K562 (cell line): ENCODE measurements at places on chromosomes 11 and 22. TPM values are rescaled to one million over a fixed set of nuclear protein-coding genes. Genes with fewer than 3 reads are reported as not detected.

USP35 gene
- total RNA-seq, result 3.8 and 4.1 TPM in 2 replicates

YWHAH gene
- 141 and 162 TPM in 2 replicates for total RNA-seq

DNA sequence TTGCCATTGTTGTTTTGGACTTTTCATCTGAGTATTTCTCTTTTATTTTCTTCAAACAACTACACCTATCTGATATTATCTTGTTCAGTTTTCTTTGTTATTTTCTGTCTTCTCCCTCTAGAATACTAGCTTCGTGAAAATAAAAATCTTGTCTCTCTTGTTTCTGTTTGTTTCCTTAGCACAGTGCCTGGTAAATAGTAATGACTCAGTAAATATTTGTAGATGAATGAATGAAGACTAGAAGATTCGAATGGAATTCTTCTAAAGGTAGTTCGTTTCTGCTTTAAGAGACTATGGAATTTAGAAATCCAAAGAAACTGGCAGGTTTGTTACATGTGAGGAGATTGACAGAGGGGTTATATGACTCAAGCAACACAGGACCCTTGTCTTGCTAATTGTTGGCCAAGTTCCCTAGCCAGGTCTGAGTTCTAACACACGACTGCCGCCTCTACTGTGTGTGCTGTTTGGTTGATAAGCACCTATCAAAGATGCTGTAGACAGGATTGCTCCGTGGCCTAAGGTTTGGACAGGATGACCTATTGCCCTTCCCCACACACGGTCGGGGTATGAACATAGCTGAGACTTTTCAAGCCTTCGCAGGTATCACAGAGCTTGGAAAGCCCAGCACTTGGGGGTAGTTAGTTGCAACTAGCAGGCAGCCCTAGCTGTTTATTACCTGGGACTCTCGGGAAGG lies 831 bp upstream of the TMEM135 start:
- no peaks in the 10 kb centered on the region for H3K27me3 ChIP-seq
- H3K27ac ChIP-seq, result peak overlapping the region; percentile 92
- peak; percentile 56 for DNase-seq
- H3K4me3 ChIP-seq, result peak overlapping the region; percentile 81
- H3K36me3 ChIP-seq, result peaks cover 12% of the 10 kb centered on the region; the same call in 2 of the 3 replicates

- H3K27ac ChIP-seq, result no peak overlapping the region
- no peaks in the 10 kb centered on the region for H3K36me3 ChIP-seq
- no peak overlapping the region for H3K4me3 ChIP-seq
- DNase-seq, result no peak
- H3K4me1 ChIP-seq, result no peaks in the 10 kb centered on the region
- no peaks in the 10 kb centered on the region; the same call in 1 of the 2 replicates for H3K27me3 ChIP-seq
Measured at GRCh38 chr22:32518381-32518780, 43.8 kb downstream of the FBXO7 start.

GRCh38 chr22:37176464-37177061 lies 11.5 kb downstream of the C1QTNF6 start:
- peaks cover 37% of the 10 kb centered on the region for H3K27me3 ChIP-seq
- H3K36me3 ChIP-seq, result no peaks in the 10 kb centered on the region
- DNase-seq, result peak; percentile 25
- no peak overlapping the region for H3K4me3 ChIP-seq
- no peak overlapping the region for H3K27ac ChIP-seq

- H3K4me1 ChIP-seq, result peaks cover 50% of the 10 kb centered on the region
- H3K27ac ChIP-seq, result peak overlapping the region; percentile 67
- no peaks in the 10 kb centered on the region for H3K27me3 ChIP-seq
- DNase-seq, result peak; percentile 59
- peak overlapping the region; percentile 2; the same call in 1 of the 2 replicates for H3K4me3 ChIP-seq
Measured at GRCh38 chr22:31625661-31626426, 36.2 kb downstream of the PISD start.

ARHGAP8 gene
- 1.5 and 2.2 TPM in 2 replicates for total RNA-seq
